ENCODE measurements at places on chromosomes 12 and 14.

DNA sequence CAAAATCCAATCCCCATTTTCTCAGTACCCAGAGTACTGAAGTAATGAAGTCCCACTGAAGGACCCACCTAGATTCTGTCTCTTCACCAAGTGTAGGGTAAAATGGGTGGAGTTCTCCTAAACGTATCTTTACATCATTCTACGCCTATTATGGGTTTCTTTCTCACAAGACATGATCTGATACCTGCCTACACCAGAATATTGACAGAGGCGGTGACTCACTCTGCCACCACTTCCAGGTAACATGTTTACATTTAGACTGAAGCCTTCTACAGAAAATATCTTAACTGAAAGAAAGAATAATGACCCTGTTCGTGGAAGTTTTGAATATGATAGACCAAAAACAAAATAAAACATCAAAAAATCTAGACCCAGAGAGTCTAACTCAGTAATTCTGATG is 89.8 kb downstream of the BTG1 start:
- no peak for DNase-seq

GRCh38 chr14:84998216-84998615 is 531.7 kb upstream of the FLRT2 start:
- DNase-seq = no peak

DNA sequence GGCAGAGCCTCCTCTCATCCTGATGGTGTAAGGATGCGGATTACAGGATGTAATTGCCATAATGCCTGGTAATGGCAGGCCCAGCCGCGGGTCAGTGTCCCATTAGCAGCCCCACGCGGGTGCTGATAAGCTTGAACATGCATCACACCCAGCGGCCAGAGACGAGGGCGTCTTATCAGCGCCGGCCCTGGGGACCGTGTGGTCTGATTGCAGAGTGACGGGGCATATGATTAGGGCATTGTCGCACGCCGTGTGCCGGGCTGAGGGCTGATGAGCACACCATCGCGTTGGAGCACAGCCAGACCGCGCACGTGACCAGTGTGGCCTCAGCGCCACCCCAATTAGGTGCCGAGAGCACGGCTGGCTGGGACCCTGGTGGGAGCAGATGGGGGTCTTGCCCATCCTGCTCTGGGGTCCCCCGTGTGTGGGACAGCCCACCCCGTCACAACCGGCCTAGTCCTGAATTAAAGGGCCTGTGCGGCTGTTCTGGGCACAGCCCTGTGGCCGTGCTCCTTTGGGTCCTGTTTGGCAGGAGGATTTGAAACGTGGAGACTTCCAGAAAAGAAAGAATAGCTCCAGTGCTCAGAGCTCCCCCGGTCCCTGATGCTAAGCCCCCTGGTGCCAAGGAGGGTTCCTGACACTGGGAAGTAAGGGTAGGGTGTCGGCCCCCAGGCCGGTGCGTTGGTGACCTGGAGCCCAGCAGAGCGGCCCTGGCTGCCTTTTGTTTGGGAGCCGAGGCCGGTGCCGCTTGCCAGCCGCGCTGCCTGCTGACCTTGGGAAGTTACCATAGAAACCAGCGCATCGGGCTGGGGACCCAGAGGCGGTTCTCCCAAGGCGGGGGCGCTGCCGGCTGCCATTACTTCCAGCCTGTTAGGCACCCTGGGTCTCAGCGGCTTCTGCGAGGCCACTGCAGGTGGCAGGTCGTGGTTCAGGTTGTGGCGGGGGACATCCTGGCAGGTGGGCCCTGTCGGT is 20.7 kb downstream of the KIF26A start:
- no peak for DNase-seq

DNA sequence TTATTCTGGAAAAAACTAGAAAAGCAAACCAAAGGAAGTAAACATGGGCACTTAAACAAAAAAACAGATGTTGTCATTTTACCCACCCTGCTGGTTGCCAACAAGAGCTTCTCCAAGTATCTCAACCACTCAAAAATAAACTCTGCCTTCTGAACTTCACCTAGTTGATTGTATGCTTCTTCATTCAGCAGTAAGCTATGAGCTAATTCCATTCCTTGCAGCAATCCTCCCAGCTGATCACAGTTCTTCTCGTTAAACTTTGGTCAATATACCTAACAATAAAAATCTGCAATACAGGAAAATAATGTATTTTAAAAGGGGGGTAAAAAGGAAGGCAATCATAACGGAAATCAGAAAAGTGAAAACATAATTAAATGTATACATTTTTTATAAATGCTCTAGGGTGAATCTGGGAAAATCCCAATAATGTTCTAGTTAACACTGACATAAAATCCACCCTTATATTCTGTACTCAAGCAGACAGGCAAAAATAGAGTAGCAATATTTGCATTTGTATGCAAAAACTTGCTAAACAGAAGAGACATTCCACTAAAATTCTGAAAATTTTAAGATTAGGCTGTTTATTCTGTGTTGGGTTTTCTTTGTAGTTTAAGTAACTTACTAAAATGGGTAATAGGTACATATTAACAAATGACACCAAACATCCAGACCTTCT is 17.4 kb downstream of the HEATR5A start:
- DNase-seq = no peak

DNA sequence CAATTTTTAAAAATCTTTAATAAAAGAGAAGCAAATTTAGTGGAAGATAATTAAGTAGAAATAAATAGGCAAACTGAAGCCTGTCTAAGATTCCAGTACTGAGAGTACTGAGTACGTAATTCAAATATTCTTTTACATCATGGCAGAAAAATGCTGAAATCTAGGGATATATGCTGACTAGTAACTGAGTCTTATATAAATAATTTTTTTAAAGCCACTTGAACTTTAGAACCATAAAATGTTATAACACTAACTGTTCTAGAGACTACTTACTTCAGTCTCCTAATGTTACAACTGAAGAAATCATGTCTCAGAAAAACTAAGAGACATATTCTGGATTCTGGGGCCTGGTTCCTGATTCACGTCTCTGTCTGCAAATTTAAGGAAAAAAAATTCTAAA is 230.6 kb upstream of the PLEKHG7 start:
- no peak for DNase-seq

- DNase-seq = no peak
These were observed 196.5 kb downstream of the DUSP6 start for GRCh38 chr12:89155826-89156225.

- no peak for DNase-seq
These were observed 144.2 kb downstream of the PAWR start for GRCh38 chr12:79546466-79547043.

GRCh38 chr12:66627270-66627987 is 51.4 kb downstream of the GRIP1 start:
- no peak for DNase-seq

GRCh38 chr14:53450871-53451270 is 297.7 kb upstream of the DDHD1 start:
- no peak for DNase-seq

DNA sequence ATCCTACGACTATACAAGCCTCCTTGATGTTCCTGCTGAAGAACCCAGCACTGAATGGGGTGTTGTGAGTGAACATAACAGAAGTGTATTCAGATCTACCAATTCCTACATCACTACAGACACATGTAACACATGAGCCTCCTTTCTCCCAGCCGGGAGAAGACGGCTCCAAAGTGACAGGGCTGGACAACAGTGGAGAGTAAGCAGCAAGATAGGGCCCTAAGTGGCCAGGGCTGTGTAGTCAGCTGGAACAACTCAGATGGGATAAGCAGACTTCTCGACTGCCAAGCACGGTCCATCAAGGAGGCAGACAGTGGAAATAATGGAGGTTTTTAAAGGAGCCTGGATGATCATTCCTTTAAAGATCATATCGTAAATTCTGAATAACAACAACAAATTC is 73.5 kb downstream of the TTC7B start:
- no peak for DNase-seq

- peak; percentile 77 for DNase-seq
These were observed 8.6 kb downstream of the RAB5B start for GRCh38 chr12:55982319-55982936.

DNA sequence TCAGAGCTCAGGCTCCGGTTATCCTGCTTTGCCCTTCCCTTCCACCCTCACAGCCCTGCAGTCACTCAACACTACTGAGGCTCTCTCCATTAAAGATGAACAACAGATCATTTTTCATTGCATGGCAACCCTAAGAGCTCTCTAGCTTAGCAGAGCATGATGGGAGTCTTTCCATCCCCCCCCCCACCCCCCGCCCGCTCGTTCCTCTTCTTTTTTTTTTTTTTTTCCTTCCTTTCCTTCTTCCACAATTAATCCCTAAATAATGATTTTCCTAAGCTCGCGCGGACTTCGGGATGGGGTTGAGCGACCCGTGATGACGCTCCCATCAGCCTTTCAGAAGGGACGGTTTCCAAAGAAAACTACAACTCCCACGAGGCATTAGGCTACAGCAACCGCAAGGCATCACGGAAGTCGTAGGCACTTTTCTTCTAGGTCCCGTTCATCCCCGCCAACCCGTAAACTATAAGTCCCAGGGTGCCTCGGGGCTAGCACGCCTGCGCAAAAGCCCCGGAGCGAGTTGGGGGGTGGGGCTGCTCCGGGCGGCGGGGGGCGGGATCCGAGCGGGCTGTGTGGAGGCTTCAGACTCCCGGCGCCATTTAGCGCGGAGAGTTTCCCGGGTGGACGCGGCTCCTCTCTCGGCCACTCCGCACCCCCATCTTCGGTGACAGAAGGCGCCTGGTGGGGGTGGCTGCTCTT is at the start of gene WNK1:
WNK1 (plus strand) TSS at position 581 of the 696 bp plus-strand sequence. CDS start 987 bp downstream, outside the sequence.
- DNase-seq = peak; percentile 95

- no peak for DNase-seq
These were observed 68.9 kb downstream of the NCOR2 start for GRCh38 chr12:124498275-124499189.

All from GM13976 (cell line).